Left ventricle myocardium superior (tissue), 1 donor: ENCODE measurements at places on chromosomes 6 and 20.

DNA sequence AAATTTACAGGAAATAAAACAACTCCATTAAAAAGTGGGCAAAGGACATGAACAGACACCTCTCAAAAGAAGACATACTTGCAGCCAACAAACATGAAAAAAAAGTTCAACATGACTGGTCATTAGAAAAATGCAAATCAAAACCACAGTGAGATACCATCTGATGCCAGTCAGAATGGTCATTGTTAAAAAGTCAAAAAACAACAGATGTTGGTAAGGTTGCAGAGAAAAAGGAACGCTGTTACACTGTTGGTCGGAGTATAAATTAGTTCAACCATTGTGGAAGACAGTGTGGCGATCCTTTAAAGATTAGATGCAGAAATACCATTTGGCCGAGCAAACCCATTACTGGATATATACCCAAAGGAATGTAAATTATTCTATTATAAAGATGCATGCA, 858.0 kb upstream of the FLRT3 start:
- DNase-seq: no peak

- no peak for DNase-seq
These were observed 81.5 kb upstream of the SOX4 start for GRCh38 chr6:21511891-21512550.

- DNase-seq: no peak
These were observed 233.2 kb downstream of the ARHGAP18 start for GRCh38 chr6:129476810-129477209.

DNA sequence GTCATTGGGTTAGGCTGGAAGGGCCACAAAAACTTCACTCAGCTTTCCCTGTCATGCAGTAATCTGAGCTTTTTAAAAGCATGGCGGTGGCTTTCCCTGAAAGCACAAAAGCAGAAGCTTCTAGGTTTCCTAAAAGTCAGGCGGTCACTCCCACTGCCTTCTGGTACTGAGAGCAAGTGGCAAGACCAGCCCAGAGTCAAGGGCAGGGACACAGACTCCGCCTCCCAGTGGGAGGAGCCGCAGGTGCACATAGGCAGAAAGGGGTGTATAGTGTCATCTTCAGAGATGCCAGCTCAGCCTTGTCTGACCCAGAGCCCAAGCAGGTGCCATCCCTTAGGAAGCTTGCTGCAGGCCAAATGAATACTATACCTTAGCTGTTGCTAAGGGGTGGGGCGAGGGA, 18.0 kb upstream of the PACSIN1 start:
- no peak for DNase-seq

DNA sequence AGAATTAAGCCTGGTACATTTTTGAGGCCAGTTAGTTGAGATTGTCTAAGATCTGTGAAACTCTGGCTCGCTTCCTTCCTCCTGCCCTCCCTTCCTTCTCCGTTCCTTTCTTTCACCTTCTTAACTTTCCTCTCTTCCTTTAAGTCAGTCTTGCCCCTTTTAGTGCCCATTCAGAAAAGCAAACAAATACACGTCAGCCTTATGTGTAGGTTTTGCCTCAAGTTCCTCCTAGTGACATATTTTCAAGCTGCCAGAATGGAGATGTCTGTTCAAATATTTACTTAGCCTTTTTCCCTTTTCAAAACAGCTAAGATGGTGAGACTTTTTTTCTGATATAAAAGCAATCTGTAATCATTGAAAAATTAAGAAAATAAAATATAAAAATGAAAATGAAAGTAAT, 178.4 kb downstream of the FARS2 start:
- DNase-seq: no peak

- DNase-seq: peak; percentile 98
These were observed at the start of gene FKBP5 for GRCh38 chr6:35688605-35689322. Gene FKBP5 (minus strand): TSS chr6:35688915. CDS start chr6:35642824, 46,091 bp downstream.

DNA sequence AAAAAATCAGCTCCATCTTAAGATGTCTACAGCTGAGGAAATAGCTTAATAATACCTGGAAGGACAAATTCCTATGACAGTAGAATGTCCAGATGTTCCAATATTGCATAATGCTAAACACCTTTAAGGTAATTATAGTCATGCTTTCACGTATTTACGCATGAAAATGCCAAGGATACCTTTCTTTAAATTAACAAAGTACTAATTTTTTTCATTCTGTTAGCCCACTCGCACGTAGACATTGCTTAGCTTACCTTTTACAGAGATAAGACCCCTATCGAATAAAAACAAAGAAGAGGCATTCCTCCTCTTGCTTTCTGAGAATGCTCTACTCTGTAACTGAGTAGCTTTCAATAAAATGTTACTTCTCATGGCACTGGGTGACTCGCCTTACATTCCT, 4.4 kb upstream of the GSTA4 start:
- DNase-seq: no peak

DNA sequence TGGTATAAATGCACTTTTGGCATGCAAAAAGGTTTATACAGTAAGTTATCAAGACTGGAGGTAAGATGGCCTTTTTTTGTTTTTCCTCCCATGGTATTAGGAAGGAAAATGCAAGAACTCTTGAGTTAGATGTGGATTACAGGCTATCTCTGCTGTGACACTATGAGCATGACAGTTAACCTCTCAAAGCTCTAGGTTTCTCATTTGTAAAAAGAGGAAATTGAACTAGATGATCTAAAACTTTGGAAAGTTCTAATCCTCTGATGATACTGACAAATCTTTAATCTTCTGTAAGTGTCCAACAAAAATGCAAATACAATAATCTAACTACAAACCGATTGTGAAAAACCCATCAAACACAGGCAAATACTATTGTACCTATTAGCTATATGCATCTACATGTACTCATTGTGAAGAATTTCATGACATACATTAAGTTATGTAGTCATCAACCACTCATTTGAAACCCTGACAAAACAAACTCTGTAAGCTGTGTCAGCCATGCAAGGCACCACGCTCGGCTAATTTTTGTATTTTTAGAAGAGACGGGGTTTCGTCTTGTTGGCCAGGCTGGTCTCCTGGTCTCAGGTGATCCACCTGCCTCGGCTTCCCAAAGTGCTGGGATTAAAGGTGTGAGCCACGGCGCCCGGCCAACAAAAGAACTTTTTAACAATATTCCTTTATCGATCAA, 4.2 kb downstream of the CDK19 start:
- no peak for DNase-seq

DNA sequence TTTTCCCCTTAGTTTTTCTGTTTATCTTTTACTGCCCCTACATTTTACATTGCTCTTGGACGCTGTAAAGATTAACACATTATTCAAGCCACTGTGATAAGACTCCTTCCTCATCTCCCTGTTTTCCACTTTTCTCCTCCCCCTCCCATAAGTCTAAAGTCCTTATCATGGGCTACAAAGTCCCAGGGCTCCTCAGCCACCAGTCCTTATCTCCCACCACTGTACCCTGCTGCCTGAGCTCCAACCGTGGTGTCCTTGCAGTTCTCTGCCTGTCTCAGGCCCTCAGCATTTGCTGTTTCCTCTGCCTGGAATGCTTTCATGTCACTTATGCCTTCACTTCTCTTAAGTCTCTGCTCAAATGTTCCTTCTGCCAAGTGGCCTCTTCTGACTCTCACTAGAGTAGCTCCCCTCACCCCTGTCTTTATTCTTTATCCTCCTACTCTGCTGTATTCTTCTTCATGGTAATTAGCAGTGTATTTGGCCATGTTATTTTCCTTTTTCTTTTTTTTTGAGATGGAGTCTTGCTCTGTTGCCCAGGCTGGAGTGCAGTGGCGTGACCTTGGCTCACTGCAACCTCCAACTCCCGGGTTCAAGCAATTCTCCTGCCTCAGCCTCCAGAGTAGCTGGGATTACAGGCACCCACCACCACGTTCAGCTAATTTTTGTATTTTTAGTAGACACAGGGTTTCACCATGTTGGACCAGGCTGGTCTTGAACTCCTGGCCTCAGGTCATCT, 10.8 kb upstream of the LATS1 start:
- DNase-seq: no peak

DNA sequence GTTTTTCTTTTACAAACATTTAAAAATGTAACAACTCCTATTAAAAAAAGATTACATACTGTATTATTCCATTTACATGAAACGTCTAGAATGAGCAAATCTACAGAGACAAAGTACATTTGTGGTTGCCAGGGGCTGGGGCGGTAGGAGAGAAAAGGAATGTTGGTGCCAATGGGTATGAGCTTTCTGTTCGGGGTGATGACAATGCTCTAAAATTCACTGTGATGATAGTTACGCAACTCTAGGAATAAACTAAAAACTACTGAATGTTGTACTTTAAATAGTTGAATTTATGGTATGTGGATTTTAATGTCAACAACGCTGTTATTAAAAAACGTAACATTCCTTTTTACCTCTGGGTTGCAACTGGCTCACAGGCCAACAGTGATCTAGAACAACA, 211.1 kb downstream of the GMDS start:
- no peak for DNase-seq

DNA sequence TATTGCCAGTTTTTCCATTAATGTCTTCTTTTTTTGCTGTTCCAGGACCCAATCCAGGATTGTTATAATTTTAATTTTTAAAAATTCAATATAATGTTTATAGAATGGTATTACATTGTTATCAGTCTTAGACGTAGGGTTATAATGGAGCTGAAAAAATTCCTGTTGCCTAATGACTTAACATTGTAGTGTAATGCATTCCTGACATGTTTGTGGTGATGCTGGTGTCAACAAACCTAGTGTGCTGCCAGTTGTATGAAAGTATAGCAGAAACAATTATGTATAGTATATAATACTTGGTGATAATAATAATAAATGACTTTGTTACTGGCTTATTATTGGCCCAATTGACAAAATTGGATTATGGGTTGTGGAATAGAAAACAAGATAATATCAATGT, 30.4 kb downstream of the KIZ start:
- no peak for DNase-seq

- no peak for DNase-seq
These were observed 10.3 kb downstream of the TRIM38 start for GRCh38 chr6:25972902-25973301.

- no peak for DNase-seq
These were observed 118.5 kb downstream of the SIM1 start for GRCh38 chr6:100346203-100346602.

DNA sequence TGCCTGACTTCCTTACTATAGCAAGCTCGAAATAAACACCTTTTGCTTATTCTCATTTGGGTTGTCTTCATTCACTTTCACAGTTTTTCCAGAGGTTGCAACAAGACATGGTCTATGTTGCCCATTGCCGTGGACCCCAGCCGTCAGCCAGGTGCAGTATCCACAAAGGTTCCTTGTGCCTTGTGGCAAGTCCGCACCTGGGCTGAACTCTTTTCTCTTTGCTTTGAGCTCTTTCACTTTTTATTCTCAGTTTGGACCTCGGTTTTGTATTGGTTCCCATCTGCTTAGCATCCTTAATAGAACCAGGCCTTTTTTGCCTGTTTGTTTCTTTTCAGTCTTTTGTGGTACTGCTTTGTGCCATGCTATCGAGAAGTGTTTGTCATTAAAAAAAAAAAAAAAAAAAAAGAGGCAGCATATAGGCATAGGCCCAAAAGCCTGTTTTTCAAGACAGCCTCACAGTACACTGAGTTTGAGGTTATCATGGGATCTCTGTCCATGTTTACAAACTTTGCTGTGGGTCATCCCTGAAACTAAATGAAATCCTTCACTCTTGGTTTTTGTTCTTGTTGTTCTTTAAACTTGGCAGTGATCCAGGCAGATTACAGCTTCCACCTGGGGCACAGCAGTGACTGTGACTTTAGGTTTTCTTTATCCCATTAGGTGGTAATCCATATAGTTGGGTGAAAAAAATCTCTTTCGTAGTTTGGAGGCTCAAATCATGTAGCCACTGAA, 33.3 kb downstream of the GSTA3 start:
- no peak for DNase-seq

GRCh38 chr6:147156218-147156617, 48.0 kb upstream of the STXBP5 start:
- DNase-seq: no peak

GRCh38 chr6:112372226-112372806, 25.2 kb downstream of the RFPL4B start:
- DNase-seq: no peak

DNA sequence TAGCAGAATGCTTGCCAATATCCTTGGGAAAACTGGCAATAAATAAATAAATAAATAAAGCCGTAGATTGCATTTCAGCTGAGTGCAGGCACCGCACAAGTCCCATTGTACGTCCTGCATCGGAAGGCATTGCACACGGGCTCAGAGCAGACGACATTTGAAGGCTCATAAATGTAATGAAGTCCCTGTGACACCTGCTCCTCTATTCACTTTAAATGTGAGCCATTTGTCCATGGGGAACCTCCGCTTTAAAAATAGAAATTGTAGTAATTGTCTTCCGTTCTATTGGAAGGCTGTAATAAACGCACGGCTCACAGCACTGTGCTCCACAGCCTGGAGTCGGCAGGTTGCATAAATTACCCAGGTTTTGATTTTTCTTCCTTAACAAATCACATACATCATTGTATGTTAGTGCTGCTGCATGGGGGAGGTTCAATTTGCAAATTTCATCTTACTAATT, 32.6 kb downstream of the MYT1 start:
- no peak for DNase-seq

DNA sequence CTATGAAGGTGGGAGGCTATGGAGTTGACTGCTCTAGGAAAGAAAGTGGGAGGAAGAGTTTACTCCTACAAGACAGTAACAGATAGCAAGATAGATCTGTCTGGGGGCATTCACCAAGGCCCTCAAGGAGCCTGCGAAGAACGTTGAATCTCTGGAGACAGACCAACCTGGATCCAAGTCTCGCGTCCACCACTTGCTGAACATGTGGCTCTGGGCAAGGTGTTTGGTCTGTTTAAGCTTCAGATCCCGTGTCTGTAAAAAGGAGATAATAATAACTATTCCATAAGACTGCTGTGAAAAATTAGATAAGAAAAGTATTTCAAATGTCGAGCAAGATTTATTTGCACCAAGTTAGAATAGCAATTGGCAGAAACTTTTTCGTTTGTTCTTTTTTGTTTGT, 8.1 kb upstream of the EEF1A1 start:
- DNase-seq: no peak

DNA sequence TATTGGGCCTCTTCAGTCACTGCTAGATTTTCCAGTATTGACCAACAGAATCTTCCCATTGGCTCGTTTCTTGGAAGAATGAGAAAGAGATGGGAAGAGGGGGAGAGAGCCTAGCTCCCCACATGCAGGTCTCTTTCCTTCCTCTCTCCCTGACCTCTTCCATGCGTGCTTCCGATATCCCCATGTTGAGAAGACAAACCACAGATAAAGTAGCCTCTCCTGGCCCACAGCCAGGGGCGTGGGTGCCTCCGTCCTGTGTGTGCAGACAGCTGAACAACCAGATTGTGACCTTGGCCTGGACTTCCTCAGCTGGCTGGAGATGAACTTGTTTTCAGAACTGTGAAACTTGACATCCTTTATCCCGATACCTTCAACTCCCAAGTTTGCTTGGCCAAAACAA, 71.0 kb downstream of the EDN3 start:
- DNase-seq: no peak
